RPMI7951 (cell line): ENCODE measurements at places on chromosomes 7 and 10.

GRCh38 chr10:129727495-129727894, 236.6 kb downstream of the EBF3 start:
- DNase-seq = no peak

DNA sequence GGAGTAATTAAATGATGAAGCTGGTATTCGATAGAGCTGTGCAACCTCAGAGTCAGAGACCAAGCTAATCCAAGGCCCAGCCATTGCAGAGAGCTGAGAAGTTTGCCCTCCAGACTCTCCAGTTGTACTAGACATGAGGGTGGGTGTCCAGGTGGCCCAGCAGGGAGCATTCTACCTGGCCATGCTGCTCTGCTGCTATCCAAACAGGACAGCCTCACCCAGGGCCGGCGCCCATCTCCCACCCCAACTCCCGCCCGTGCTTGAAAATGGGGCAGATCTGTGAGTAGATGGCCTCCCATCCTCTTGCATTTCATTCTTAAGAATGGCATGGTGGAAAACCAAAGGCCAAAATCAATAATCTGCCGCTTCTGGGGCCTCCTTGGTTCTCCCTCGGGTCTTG, 124.2 kb downstream of the TCERG1L start:
- DNase-seq = no peak

GRCh38 chr10:21670391-21670790, 136.4 kb downstream of the MLLT10 start:
- DNase-seq = no peak

GRCh38 chr7:131943646-131944045, 387.2 kb upstream of the PODXL start:
- DNase-seq = no peak

- DNase-seq = peak; percentile 69
These were observed 27.1 kb downstream of the TNRC18 start for GRCh38 chr7:5396542-5396941.

DNA sequence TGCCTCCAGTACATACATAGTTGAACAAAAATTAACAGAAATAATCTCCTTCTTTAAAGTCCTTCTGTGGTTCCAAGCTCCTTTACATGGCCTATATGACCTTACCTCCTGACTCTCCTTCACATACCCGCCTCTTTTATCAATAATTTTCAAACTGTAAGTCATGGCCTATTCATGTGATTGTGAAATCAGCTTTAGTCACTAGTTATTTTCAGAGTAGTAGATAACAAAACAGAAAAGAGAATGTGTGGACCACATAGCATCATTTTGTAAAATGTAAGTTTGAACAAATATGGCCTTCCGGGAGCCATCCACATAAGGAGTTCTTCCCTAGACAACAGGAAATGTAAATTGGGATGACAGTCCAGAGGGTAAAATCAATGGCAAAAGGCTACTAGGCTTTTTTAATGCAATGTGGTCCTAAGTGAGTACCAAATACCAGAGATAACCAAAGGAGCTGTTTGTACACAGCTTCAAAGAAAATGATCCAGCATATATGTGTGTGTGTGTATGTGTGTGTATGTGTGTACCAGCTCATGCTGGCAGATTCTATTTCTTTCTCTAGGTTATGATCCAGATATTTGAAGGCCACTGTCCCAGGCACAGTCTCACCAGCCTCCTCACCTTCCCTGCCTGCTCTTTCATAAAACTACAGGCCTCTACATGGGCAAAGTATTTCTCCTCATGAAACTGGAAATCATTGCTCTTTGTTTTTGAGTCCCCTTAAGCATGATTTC, 12.3 kb upstream of the FAM133B start:
- DNase-seq = no peak

- DNase-seq = no peak
These were observed 237.6 kb upstream of the POM121L12 start for GRCh38 chr7:52797801-52798200.

DNA sequence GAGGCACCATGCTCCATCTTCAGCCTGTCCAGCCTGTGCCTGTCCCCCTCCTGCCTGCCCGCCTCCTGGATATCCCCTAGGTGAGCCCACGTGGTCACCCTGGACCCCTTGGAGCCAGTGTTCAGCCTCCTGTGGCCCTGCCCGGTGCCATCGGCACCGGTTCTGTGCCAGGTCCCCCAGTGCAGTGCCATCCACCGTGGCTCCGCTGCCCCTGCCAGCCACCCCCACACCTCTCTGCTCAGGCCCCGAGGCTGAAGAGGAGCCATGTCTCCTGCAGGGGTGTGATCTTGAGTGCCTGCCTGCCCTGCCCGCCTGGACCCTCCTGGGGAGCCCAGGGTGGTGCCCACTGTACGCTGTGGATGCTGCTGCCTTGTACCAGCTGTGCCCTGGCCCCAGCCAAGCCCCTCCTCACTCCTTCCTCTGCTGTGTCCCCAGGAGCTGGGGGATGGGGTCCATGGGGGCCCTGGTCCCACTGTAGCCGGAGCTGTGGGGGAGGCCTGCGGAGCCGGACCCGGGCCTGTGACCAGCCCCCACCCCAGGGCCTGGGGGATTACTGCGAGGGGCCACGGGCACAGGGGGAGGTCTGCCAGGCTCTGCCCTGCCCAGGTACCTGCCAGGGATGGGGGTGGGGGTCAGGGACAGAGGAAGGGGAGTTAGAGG, 26.2 kb upstream of the ZNF862 start:
- no peak for DNase-seq

DNA sequence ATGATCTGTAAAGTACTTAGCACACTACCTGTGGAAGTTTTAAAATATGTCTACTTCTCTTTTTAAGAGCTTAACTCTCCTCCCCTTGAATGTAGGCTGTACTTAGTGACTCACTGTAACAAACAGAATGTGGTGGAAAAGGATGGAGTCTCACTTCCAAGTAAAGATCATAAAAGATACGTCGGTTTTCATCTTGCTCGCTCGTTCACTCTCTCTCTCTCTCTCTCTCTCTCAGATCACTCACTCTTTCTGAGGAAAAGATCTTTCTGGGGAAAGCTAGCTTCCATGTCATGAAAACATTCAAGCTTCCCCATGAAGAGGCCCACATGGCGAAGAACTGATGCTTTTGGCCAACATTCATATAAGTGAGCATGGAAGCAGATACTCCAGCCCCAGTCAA, 5.5 kb downstream of the CHUK start:
- DNase-seq = no peak

- peak; percentile 19 for DNase-seq
These were observed 72.0 kb downstream of the RNF216 start for GRCh38 chr7:5709347-5709950.
